ENCODE measurements at places on chromosomes 2 and 18.

- DNase-seq: no peak
Measured at GRCh38 chr2:29397039-29397438, 281.8 kb downstream of the CLIP4 start.

- DNase-seq: no peak
Measured at GRCh38 chr2:194725169-194725568, 931.9 kb upstream of the SLC39A10 start.

- no peak for DNase-seq
Measured at GRCh38 chr2:56713978-56714377, 530.2 kb downstream of the CCDC85A start.

DNA sequence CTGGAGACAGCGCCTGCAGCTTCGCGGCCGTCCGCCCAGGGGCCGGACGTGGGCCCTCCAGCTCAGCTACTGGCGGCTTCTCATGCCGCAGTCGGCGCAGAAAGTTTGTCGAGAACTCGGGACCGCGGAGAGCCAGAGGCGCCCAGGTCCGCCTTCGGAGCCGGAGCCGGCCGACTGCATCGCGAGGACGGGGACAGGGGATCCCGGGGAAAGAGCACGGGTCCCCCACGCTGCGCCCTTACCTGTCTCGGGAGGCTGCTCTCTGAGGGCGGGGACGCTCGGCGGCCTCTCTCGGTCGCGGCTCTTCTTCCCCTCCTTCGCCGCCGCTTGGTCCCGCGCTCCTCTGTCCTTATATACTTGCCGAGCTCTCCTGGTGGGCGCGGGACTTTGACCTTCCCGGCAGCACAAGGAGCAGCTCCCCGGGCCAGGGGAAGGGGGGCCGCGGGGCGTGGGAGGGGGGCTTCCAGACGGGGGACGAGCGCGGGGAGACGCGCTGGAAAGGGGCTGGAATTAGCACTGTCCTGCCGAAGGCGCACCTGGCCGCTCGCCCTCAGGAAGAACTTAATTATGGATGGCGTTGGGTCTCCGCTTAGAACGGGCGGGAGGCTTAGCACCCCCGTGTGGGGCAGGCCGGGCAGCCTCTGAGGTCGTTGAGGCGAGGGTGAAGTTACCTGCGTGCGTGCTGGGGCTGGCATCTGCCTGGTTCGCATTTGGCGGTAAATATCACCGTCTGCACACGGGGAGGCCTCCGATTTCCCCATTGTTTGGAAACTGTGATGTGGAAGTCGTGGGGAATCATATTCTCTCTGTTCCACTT, at the start of gene POMC:
Gene POMC (minus strand): TSS at position 325 of the 817 bp plus-strand sequence. CDS start 3,808 bp downstream, outside the sequence.
- DNase-seq: no peak

DNA sequence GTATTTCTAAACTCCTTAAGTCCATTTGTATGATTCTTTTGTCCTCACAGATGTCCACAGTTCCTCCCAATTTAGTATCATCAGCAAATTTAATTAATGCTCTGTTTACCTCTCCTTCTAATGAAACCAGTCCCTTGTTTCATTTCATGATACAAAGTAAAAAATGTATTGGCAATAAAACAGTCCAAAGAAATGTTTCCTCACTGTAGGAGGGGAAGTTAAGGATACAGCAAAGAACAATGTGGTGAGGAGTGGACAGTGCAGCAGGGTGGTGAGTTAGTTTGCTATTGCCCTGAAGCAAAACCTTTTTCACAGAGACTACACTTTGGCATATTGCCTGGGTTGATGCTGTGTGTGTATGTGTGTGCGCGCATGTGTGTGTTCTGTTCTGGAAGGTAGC, 401.5 kb downstream of the ARHGAP15 start:
- DNase-seq: no peak

DNA sequence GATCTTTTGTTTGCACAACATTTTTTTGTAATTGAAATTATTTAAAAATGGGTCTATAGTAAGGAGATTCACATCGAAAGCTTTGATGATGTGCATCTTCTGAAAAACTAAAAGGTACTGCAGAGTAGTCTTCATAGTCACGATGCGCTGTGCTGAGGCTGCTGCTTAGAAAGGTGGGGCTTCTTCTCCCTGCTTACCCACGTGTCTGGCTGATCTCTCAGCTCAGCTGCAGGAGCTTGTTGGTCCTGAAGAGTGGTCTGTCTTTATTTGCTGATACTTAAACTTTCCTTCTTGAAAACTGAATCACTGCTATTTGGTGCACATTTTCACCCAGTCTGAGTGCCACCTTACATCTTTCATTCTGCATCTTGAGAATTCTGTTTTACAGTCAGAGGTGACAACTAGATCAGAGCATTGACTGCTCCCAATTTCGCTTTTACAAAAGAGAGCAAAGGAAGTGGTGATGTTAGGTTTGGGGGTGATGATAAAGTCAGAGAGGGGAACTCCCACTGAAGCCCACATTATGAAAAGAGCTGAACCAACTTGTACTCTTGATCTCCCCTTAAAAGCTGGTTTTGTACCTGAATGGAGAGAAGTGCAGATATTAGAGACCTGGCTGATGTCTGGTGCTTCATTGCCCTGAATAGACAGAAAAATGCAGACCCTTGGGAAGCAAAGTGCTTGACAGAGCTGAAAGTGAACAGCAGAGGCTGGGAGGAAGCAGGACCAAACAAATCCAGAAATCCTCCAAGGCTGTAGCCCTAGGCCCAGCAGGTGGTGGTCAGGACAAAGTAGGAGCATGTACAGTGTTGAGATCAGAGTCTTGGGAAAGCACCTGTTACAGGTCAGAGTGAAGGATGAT, 984.5 kb downstream of the TSN start:
- no peak for DNase-seq

- no peak for DNase-seq
Measured at GRCh38 chr18:10896851-10897250, 252.5 kb downstream of the PIEZO2 start.
